Activated CD4-positive, alpha-beta T cell treated with anti-CD3 and anti-CD28 coated beads, Interleukin-2, amount 10 ng/mL, durations not matched to agents 24 days and 14 days (primary cell): ENCODE measurements at places on chromosomes 4 and X. TPM values are rescaled to one million over a fixed set of nuclear protein-coding genes. Genes with fewer than 3 reads are reported as not detected.
A peak's percentile ranks its signal among the peaks of the same experiment; 100 is the strongest.

The C4orf51 gene
- total RNA-seq = not detected in 2 replicates

The STOX2 gene
- total RNA-seq = not detected in 2 replicates

DNA sequence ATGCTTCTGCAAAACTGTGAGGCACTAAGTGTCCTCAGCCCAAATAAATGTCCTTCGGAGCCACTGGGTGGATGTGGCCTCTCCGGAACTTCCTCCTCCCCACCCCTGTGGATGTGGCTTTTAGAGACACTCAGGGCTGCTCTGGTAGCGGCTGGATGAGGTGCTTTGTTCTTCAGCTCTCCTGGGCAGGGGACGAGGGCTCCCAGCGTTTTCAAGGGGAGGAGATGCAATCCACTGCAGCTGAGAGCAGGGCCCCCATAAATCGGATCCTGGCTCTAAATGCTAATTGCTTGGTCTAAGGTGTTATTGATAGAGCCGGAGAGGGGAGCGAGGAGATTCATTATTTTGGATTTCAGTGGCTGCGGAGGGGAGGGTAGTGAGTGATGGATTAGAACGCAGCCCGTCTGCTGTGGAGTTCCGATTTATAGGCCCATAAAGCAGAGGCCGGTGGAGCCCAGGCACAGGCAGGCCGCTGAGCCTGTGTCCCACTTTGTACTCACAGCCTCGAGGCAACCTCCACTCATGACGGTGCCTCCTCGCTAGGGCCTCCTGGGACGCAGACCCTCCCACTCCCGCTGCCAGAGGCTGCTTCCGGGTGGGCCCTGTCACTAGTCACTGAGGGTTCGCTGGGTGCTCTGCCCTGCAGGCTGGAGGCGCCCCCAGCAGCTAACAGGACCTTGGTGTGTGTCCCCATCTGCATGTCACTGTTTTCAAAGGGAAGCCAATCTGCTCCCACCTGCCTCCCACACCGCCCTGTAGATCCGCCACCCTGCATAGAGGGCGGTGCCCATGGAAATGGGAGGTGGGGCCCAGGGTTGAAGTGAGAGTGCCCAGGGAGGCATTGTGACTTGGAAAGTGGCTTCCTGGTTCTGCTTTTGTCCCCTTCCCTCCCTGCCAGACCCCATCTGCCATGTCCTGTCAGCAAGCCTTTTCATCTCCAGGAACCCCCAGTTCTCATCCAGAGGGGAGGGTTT is 135.4 kb upstream of the PSAPL1 start:
- H3K4me3 ChIP-seq = no peak overlapping the region
- H3K36me3 ChIP-seq = no peaks in the 10 kb centered on the region
- no peaks in the 10 kb centered on the region for H3K27me3 ChIP-seq
- H3K4me1 ChIP-seq = no peaks in the 10 kb centered on the region

- no peak overlapping the region for H3K4me3 ChIP-seq
- H3K27ac ChIP-seq = no peak overlapping the region
- H3K27me3 ChIP-seq = no peaks in the 10 kb centered on the region
- H3K4me1 ChIP-seq = no peaks in the 10 kb centered on the region
Measured at GRCh38 chrX:96403446-96403845, 281.2 kb upstream of the DIAPH2 start.

DNA sequence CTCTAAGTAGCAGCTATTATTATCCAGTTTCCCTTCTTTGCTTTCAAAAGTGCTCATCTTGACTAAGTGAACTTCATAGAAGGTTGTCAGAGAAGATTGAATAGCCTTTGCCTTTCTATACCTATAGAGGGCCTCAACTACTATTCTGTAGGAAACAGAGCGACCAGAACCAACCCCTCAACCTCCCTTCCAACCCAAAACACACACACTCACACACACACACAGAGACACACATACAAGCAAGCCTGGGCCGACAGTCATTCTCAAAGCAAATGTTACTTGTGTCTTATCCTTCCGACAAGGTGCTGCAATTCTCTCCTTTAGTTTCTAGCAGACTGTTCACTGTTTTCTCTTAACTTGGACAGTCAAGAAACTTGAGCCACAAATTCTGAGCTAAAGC is 201.6 kb downstream of the DCTD start:
- DNase-seq = no peak
- no peak overlapping the region for H3K27ac ChIP-seq
- peaks cover 2% of the 10 kb centered on the region for H3K27me3 ChIP-seq

DNA sequence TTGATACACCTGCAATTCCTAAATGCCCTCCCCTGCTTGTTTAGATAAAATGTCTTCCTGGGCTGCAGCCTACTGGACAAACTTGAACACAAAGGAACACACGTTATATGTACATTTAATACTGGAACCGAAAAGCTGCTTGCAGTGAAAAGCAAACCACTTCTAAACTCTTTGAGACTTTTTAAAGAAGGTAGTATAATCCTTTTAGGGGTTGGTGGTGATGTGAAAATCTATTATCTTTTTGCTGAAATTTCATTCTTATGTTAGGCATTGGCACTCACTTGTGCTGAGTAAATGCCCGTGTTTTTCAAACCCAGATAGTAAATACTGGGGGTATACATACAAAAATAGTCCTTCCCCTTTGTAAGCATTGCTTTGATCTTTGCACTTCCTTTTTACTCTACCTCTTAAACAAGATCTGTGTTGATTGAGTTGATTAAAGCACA is 2.2 kb downstream of the NFKB1 start:
- H3K27me3 ChIP-seq = no peaks in the 10 kb centered on the region
- DNase-seq = no peak
- peaks cover 36% of the 10 kb centered on the region for H3K4me1 ChIP-seq
- peak overlapping the region; percentile 69 for H3K27ac ChIP-seq

GRCh38 chrX:115650449-115650848 is 89.5 kb downstream of the PLS3 start:
- no peak for DNase-seq
- no peaks in the 10 kb centered on the region for H3K27me3 ChIP-seq
- no peaks in the 10 kb centered on the region for H3K4me1 ChIP-seq
- no peak overlapping the region for H3K27ac ChIP-seq
- no peak overlapping the region for H3K4me3 ChIP-seq

DNA sequence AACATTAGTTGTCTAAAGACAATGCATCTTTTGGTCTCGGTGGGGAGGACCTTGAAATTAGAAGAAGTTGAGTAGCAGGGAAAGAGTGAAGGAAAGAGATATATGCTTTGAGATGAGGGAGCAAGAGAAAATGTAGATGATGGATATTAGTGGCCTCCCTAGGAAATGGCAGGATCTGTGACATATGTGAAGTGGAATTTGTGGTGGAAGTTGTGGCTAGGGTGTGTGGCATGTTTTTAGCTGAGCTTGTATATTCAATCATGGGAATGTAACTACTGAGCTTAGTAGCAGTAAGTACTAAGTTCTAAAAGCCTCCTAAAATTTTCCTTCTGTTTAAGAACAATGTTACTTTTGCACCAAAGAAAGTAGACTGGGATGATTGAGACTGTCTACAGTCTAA is 382.8 kb upstream of the CTSO start:
- DNase-seq = no peak
- H3K4me3 ChIP-seq = no peak overlapping the region
- no peaks in the 10 kb centered on the region for H3K4me1 ChIP-seq
- H3K27ac ChIP-seq = no peak overlapping the region
- H3K27me3 ChIP-seq = no peaks in the 10 kb centered on the region
